ENCODE measurements at places on chromosomes 6 and 20.

DNA sequence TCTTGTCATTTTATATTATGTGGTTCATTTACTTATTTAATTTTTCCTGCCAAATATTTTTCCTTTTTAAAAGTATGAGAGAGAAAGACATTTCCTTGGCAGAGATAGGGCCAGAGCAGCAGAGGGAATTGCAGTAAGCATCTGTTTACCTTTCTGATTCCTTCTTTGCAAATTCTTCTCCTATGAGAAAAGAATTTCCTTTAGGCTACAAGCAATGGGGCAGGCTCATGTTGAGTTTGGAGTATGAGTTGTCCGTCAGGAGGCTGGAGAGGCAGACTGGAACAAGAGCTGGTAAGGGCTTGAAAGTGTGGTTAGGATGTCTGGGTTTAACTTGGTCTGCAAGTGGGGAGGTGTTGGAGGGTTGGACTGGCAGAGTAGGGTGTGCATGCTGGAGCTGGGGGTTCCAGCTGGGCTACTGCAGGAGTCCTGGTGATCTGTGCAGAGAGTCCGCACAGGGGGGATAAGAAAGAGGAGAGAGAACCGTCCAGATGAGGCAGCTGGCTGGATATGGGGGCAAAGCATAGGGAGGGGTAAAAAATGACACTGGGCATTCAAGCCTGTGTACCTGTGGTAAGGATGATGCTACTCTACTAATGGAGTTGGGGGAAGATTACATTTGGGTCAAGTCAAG, 19.7 kb downstream of the TIAM2 start:
- no peak for DNase-seq

DNA sequence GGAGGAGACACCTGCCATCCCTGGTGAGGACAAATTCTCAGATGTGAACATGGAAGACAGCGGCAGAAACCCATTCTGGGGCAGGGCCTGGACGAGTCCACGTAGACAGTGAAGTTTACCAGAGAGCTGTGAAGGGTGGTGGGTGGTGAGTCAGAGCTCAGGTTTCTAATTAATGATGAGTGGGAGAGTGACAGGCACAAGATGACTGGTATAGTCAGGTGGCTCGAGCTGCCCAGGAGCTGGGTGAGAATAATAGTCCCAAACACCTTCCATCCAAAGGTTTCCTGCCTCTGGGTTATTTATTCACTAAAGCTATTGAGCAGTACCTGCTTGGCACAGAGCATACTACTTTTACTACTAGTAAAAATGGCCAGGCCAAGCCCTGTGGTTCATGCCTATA, 6.0 kb downstream of the TLDC2 start:
- no peak for DNase-seq

DNA sequence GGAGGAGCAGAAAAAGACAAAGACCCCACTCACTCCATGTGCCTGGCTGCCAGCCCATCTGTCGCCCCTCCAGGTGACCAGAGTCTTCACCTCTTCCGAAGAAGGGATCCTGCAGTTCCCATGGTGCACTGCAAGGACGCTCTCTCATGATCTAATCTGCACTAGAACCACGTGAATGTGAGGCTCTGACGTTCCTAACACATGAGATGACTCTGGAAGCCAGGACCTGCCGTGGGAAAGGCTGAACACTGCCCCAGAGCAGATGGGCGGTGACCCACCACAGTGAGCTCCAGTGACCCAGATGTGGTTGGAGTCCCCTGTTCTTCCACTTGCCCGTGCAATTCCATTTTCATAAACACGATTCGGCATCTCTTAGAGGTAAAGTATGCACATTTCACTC, 39.6 kb upstream of the PDE10A start:
- DNase-seq, result no peak

- no peak for DNase-seq
These were observed 14.9 kb downstream of the CASS4 start for GRCh38 chr20:56426926-56427325.

GRCh38 chr20:346640-347316, at the start of gene NRSN2:
Gene NRSN2, plus strand, starts transcription at chr20:347111. Its CDS starts 2,533 bp downstream, at chr20:349644.
- DNase-seq, result no peak

GRCh38 chr6:80356545-80356944, 250.1 kb downstream of the BCKDHB start:
- DNase-seq, result no peak

DNA sequence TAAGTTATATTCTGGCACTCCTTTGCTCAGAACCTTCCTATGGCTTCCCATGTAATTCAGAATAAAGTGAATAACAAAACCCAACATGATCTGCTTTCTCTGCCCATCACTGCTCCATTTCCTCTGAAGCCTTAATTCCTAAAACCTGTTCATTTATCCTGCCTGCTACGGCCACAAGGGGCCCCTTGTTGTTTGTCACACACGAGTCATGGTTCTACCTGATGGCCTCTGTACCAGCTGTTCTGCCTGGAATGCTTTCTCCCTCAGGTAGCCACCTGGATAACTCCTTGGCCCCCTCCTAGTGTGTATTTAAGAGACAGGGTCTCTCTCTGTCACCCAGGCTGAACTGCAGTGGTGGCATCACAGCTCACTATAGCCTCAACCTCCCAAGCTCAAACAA, 26.8 kb downstream of the ERGIC3 start:
- no peak for DNase-seq

GRCh38 chr6:112310439-112311125, 36.5 kb upstream of the RFPL4B start:
- no peak for DNase-seq

- no peak for DNase-seq
These were observed 2.2 kb downstream of the C20orf173 start for GRCh38 chr20:35527122-35527769.

GRCh38 chr6:2240961-2241360, 4.4 kb downstream of the GMDS start:
- DNase-seq, result no peak

GRCh38 chr6:127547904-127548649, 28.9 kb upstream of the C6orf58 start:
- DNase-seq, result no peak

DNA sequence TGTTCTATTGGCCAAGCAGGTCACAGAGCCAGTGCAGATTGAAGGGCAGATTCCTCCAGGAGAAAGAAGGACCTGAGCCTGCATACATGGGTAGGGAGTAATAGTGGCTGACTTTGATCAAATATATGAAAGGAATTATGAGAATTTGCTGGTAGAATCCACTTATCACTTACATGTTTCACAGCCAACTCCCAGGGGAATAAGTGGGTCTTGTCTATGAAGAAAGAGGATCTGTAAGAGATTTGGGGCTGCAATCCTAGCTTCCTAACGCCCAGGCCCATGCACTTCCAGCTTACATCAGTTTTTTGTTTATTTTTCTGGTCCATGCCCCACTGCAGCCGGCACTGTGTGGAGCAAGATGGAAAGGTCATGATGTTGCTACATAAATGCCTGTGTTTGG, 107.9 kb upstream of the SYNDIG1 start:
- DNase-seq, result no peak

DNA sequence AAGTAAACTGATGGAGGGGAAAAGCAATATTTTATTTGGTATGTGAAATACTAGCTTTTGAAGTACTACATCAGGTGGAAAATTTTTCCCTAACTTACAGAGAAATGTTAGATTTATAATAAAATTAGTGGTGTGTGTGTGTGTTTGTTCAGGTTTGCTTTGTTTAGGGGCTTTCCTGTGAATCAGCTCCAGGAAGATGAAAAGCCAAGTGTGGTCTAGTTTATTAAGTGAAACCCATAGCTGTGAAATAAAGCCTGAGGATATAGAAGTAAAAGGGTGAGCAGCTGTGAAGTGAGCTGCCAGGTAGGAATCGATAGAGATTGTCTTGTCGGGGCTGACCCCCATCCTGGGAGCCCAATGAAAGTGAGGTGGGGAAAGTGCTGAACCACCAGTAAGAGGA, 347.6 kb upstream of the IMPG1 start:
- DNase-seq, result no peak
